Thyroid gland (tissue), 4 donors: ENCODE measurements at places on chromosomes 1 and 21. TPM values are rescaled to one million over a fixed set of nuclear protein-coding genes. Genes with fewer than 3 reads are reported as not detected.

GRCh38 chr1:42456754-42457089 is 379 bp downstream of the PPCS start:
- peak; percentile 63 for DNase-seq

- peak; percentile 67 for DNase-seq
Observed at GRCh38 chr1:203839081-203839480, 22.3 kb upstream of the SNRPE start.

DNA sequence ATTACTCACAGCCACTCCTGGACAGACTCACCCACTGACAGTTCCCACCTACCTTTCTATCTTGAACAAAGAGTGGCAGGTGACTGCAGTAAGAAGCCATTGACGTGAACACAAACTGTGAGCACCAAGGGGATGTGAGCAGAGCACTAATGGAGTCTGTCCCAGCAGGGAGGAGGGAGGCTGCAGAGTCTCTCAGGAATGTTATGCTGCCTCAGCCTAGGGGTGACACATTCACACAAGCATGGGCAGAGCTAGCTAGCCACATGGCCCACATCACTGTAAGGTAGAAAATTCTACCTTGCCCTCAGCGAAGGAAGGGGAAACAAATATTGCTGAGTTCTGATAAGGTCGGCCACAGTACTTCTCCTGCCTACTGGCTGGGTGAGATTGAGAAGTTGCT is 56.8 kb upstream of the PTGFRN start:
- DNase-seq = no peak

DNA sequence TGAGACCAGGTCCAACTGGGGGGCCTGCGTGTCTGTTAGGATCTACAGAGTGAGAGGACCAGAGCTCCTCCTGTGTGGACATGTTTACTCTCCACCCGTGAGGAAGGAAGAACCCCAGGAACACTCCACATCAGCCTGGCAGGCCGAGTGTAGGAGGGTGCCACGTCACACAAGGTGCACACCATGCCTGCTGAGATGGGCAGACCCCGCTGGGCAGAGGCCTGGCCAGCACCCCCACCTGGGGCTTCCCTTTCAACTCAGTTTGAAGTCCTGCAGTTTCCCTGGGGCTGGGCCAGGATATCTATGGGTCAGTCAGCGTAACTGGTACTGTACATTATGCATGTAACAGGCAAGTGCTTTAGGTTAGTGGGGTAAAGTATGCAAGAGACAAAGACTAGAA is 30.1 kb upstream of the PCBP3 start:
- no peak for DNase-seq

DNA sequence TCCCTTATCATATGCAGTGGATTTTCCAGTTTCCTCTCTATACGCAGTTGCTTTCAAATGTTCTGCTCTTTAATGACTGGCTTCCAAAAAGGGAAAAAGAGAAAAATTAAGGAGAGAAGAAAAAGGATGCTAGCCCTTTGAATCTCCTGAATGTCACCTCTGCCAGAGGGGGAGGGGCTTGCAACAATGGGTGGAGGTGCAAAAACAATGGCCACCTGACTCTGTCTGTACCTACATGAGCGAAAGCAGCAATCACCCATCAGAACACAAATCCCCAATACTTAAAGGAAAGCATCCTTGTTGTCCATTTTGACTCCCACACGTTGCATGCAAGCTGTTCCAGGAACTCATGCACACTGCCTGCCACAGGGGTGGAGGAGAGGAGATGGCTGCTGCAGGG is 61.2 kb downstream of the CCDC30 start:
- DNase-seq = no peak

DNA sequence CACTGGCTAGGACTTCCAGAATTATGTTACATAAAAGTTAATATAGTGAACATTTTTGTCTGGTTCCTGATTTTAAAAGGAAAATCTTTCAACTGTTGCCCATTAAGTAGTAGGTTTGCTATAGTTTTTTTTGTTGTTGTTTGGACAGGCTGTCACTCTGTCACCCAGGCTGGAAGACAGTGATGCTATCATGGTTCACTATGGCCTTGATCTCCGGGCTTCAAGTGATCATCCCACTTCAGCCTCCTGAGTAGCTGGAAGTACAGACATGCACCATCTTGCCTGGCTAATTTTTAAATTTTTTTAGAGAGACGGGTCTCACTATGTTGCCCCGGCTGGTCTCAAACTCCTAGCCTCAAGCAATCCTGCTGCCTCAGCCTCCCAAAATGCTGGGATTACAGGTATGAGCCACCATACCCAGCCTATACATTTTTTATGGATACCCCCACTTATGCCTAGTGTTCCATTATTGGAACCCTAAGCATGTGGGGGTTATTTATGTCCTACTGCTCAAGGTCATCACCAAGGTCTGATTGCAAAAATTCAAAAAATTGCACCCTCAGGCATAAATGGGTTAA is 6.5 kb downstream of the CTXND2 start:
- DNase-seq = no peak

GRCh38 chr1:20584890-20585289 is 4.0 kb upstream of the CDA start:
- DNase-seq = peak; percentile 10

GRCh38 chr1:999725-1000356 is at the start of gene HES4:
Gene HES4 (minus strand): TSS chr1:1000097. CDS start chr1:999973, 124 bp downstream.
- peak; percentile 88 for DNase-seq

DNA sequence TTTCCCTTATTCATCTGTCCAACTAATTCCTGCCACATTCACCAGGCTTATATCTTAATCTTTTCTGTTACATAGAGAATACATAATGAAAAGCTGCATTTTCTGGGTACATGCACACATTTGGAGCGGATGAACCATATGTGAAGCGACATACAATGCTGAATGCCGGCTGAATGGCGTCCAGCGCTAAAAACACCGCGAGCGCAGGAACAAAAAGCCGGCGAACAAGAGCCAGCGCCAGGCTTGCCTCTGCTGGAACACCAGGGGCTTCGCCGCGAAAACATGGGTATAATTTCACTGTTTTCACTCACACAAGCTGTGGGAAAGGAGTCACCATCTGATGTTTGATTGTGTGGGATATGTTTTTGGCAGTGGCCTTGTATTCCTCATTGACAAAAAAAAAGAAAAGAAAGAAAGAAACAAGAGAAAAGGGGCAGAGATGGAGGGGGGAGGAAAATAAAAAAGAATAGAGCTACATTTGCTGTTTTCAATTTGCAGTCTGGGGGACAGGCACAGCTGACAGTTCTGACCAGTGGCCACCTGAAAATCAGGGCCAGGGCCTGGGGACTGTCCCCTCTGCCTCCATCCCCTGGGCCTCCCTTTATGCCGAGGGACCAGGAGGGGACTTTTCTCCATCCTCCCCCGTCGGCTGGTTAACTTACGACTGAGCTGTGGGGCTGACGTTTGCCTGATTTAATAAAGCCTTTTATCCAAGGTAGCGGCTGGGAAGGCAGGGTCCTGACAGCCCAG is 70.2 kb upstream of the OLIG2 start:
- no peak for DNase-seq

- peak; percentile 65 for DNase-seq
Observed at GRCh38 chr1:32538887-32539583, at the start of gene ZBTB8A. Gene ZBTB8A (plus strand): TSS chr1:32539427. CDS start chr1:32592932, 53,505 bp downstream.

- peak; percentile 3 for DNase-seq
Observed at GRCh38 chr1:147171399-147172167, 687 bp downstream of the PRKAB2 start.

The ACOT11 gene
- 59.2 TPM for total RNA-seq

The ATP6V1G3 gene
- not detected for total RNA-seq

The KRTAP19-3 gene
- not detected for total RNA-seq

The RPTN gene
- total RNA-seq = not detected

The CHIA gene
- total RNA-seq = not detected

The TMEM39B gene
- 7.6 TPM for total RNA-seq

The PLA2G2C gene
- total RNA-seq = not detected

The RHD gene
- not detected for total RNA-seq
